Frontal cortex (tissue), 4 donors: ENCODE measurements at places on chromosomes 2 and 18.

DNA sequence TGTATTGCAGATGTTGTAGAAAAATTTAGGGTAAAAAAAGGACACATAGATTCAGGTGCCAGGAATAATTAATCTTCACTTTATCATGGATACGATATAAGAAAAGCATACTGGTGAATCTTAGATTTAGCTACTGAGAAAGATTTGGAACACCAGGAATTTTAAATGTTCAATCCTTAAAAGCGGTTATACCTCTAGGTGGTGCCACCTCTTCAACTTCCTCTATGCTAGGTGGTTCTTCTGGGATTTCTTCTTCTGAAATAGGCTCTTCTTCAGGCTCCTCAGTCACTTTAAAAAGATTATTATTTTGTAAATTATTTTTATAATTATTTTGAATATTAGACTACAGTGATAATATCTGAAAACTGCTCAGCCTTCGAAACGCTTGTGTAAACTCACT, 133.1 kb downstream of the TTN start:
- no peak for DNase-seq

DNA sequence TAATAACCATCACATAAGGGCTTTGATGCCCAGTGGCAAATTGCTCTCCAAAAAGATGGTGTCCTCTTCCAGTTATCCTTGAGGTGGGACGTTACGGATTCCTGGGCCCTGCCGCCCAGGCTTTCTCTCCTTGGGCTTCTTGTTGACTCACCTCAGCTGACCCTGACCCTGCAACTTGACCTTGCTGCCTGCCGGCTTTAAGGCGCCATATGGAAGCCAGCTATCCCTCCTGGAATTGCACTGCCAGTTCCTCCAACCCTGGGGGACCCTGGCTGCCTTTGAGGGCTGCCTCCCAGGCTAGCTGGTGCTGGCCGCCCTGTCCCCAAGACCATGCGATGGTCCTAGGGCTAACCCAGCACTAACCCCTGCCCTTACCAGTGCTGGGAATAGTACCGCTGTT, 28.3 kb upstream of the B3GNT7 start:
- no peak for DNase-seq

GRCh38 chr2:25817630-25818029, 60.7 kb downstream of the ASXL2 start:
- no peak for DNase-seq

GRCh38 chr2:165957030-165957675, 3.6 kb upstream of the TTC21B start:
- DNase-seq = no peak

- no peak for DNase-seq
These were observed 62.6 kb downstream of the ODC1 start for GRCh38 chr2:10385501-10385900.

GRCh38 chr18:35511428-35511827, 13.7 kb upstream of the INO80C start:
- no peak for DNase-seq

DNA sequence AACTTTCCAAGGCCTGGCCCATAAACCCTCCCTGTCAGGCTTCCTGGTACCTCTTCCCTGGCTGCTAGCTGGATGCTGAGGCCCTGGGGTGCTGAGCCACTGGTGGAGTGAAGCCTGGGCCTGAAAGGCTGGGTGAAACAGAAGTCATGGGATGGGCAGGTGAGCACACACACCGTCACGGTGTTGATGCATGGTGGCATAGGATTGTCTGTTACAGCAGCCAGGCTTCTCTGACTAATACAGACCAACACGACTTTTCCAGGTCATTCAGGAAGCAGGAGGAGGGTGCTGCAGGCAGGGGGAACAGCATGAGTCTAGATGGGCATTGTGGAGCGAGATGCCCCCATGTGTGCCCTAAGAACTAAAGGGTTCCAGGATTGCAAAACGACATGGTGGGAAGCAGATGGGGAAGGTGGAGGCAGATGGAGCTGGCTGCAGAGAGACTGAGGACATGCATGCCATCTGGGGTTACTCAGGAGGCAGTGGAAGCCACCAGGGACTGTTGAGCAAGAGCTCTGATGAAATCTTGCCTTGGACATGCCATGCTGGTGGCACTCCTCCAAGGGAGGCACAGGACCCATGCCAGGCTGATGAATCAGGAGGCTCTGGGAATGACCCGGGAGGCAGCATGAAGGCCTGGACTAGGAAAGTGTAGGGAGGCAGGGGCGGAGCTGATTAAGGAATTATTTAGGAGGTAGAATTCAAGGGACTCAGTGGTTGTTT, 480.9 kb downstream of the TSN start:
- DNase-seq = no peak

DNA sequence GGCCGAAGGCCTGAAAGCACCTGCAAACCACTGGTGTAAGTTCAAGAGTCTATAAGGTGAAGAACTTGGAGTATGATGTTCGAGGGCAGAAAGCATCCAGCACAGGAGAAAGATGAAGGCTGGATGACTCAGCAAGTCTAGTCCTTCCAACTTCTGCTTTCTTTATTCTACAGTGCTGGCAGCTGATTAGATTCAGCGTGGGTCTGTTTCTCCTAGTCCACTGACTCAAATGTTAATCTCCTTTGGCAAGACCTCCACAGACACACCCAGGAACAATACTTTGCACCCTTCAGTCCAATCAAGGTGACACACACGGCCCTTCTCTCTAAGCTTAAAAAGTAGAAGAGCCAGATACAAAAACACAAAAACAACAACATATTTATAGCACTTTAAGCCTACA, 43.4 kb downstream of the NMS start:
- no peak for DNase-seq

DNA sequence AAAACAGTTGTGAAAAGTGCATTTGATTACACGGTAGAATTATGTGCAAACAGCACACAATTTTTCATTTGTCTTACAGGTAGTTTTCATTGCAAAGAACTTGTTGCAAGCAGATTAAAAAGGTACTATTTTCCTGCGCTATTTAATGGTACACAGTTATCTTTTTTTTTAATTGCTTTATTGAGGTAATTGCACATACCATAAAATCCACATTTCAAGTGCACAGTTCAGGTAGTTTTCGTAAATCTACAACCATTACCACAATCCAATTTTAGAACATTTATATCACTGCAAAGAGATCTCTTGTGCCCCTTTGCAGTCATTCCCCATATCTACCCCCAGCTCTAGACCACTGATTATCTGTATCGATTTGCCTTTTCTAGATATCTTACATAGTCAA, 2.6 kb upstream of the GALNT1 start:
- no peak for DNase-seq

GRCh38 chr2:85560812-85561279, 447 bp downstream of the GGCX start:
- DNase-seq = no peak

- no peak for DNase-seq
These were observed 1111.0 kb upstream of the SLC39A10 start for GRCh38 chr2:194545978-194546377.

DNA sequence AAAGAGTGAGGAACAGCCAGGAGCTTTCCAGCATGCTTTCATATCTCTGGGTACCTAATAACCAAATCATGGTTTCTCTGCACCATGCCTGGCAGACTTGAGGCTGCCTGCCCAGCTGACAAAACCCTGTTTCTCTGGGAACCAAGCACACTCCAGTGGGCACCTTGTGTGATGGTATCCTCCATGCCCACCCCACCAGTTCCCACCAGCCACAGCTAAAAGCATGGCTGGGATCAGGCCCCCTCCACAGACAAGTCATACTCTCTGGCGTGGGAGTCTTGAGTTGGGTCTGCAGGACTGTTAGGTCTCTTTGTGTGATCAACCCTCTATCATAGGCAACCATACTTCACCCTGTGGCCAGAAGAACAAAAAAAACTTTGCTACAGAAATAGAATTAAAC, 56.0 kb downstream of the TMEM163 start:
- no peak for DNase-seq

DNA sequence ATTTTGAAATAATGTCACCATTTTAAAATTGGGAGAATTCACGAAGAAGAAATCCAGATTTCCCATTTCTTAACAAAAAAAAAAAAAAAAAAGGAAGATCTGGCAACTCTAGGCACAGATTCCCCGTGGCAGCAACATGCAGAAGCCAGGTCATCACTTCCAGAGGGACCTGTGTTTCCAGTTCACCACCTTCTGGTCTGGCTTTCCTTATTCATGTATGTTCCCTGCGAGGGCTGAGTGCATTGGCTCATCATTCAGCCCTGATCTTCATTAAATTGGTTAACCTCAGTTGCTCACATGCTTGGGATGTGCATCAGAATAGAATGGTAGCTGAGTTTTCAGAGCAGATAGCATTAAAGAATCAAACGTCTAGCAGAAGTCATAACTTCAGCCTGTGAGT, 25.0 kb upstream of the MAP3K20 start:
- no peak for DNase-seq

DNA sequence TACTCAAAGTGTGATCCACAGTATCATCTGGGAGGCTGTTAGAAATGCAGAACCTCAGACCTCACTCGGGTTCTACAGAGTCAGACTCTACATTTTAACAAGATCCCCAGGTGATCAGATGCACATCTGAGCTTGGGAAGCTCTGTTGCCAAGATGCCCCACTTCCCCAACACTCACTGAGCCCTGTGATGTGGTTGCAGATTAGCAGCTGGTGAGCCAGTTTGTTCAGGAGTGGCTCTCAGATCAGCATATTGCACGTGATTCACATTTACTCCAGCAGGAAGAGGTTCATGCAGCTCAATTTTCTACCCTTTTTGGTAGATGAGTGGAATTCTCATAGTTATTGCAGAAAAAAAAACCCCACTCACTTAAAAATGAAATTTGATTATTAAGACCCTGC, 96.4 kb downstream of the VIT start:
- no peak for DNase-seq

DNA sequence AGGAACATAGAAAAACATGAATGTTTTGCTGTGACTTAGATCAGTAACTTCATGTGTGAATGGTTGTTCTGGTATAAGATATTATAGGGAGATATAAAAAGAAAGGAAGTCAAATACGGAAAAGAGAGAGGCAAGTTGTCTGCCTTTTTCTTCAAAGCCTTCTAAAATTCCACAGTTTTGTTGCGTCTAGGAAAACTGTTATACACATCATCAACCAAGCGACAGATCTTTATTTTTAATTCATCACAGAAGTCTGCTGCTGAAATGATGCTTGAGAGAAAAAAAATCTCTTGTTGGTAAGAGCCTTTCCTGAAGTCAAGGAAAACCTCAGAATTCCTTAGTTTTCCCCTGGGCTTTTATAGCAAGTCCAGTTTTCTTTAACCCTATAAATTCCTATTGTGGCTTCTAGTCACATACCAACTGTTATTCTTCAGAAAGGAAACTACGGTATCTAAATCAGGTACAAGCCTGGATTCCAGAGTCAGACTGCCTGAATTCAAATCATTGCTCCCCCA, 36.3 kb upstream of the TANC1 start:
- DNase-seq = no peak

DNA sequence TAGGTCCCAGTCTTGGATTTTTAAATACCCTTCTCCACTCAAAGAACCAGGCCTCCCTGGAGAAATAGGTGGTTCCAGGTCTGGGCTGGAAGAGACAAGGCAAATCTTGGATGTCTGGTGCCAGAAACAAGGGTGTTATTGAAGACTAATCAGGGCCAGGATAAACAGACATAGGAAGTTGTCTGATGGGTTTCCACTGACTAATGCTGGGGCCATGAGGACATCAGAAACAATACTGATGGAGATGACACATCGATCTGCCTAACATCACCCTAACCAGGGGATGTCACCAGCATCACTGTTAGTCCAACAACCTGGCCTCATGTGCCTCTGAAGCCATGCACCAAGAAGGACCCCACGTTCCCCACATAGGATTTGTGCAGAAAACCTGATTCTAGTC, 42.5 kb upstream of the GLI2 start:
- no peak for DNase-seq

DNA sequence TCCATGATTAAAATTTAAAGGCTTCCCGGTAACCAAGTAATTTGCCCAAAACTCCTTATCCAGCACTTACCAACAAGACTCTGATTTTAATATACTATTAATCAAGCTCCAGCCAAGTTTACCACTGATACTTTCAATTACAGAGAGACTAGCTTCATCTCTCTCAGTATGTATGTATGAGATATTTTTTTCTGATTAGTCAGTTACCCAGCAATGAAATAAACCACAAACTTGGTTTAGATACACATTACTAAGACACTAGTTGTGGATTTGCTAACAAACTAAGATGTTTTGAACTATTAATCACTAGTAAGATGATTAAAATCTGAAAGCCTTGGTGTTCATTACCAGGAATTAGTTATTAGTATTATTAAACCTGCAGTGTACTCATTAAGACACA, 1272.2 kb upstream of the ACVR2A start:
- DNase-seq = no peak

DNA sequence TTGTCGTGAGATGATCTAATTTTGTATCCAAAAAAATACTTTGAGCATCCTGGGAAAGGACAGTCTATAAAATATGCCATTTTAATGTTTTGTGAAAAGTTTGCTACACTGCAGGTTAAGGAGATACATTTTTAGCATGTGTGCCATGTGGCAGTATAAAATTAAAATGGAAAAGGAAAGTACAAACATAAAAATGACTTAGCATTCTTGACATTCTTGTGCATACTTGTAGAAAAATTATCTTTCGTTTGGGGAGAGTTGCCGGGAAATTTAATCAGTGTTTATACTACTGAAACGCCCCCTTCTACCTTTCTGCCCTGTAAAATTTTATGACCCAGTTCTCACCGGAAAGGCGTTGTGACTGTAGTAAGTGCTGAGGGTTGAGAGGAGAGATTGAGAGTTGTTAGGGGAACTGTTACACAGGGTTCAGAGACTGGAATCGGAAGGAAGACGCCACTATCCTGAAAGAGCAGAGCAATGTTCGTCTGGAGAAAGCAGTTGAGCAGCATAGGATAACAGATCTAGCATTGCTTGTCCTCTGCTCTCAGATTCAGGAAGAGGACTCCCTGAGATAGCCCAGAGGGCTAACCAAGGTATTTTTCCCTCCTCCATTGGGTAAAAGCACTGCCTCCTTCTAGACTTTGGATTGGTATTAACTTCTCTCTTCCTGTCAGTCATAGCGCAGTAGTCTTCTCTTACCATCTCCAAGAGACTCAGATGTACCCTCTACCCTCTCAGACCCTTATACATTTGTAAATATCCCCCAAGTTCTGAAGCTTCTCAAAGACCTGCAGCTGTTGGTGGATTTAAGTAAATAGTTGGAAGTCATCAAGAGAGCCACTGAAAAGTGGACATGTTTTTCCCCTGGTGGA, 2.7 kb downstream of the CDH20 start:
- peak; percentile 16 for DNase-seq

- DNase-seq = no peak
These were observed 618.8 kb upstream of the NRXN1 start for GRCh38 chr2:51650769-51651168.

DNA sequence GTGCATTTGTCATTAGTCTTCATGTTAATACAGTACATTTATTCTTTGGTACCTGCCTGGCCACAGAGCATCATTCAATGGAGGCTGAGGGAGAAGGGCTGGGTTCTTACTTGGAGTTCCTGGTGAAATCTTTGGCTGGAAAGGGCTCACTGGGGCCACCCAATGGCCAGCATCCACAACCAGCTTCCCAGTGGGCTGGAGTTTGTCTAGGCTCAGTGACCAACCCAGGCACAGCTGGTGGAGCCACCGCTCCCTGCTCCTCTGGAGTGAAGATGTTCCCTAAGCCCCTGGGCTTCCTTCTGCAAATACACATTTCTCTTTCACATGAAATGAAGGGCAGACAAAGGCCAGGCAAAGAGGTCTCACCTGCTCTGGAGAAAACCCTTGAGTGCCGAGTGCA, 34.4 kb downstream of the EHD3 start:
- DNase-seq = no peak

- no peak for DNase-seq
These were observed 31.1 kb downstream of the EFR3B start for GRCh38 chr2:25073025-25073424.

GRCh38 chr2:148888003-148888501, 13.0 kb downstream of the KIF5C start:
- peak; percentile 21 for DNase-seq

GRCh38 chr2:75920859-75921551, 210.3 kb upstream of the GCFC2 start:
- DNase-seq = peak; percentile 22
